ENCODE measurements at places on chromosomes 2 and 18.
A peak's percentile ranks its signal among the peaks of the same experiment; 100 is the strongest.

- no peak for DNase-seq
Observed at GRCh38 chr2:15764683-15765011, 173.0 kb downstream of the DDX1 start.

DNA sequence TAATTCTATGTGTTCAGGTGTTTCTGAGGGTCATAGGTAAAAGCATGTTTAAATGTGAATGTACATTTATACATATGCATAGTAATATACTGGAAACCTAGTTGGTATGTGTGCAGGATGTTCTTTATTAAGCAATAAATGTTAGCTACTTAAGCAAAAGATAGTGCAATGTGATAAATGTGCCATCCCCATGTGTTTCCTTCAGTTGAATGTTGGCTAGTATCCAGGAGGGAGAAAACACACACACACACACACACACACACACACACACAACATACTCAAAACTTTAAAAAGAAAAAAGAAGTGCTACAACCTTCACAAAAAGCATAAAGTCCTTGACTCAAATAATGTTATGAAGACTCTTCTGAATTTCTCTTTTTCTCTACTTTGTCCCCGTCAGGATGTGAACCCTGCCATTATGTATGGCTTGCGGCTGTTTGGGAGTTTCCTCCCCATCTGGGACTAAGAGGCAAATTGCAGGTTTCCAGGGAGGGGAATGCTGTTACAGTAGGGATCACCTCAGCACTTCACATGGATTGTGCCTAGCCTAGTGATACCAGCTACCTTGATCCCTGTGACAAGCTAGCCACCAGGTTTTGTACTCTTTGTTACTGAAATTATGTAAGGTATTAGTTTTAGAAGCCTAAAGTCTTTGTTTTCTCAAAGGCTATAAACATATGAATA lies 82.6 kb downstream of the IKZF2 start:
- DNase-seq: no peak

DNA sequence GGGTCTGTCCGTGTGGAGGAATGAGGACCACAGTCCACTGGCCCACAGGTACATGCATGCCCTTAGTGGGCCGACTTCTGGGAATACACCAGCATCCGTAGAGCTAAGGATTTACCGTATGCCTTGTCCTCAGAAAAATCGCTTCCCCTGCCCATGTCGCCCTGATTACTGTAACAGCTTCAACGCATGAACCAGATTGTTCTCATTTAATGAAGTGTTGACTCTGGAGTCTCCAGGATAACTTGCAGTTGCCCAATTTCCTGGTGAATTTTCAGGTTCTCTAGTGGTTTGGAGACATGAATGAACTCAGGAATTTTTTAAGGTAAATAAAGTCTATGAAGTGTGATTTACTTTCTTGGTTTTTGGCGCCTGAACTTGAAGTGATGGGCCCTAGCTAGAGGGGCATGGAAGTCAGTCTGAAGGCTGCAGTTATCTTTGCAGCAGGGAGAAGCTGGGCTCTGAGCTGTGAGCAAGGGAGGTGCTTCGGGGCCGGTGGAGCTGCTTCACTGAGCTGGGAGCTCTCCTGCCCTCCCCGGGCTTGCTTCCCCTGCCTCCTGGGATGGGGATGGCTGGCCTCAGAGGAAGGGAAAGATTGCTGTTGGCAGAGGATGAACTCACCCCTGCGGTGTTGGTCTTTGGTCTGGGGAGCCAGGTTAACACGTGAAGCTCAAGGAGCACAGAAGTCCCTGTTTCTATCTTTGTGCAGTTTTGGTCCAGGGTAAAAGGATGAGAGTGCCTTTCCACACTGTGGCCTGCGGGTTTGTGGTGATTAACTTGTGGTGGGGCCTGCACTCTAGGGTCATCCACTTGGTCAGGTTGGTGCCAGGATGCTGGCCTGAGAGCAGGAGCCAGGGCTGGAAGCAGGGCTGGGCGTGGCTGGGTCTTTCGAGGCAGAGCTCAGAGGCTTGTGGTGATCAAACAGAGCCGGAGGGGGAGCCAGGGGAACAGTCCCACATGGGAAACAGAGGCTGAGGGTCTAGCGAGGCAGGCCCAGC lies 28.1 kb downstream of the TCF7L1 start:
- DNase-seq: no peak

DNA sequence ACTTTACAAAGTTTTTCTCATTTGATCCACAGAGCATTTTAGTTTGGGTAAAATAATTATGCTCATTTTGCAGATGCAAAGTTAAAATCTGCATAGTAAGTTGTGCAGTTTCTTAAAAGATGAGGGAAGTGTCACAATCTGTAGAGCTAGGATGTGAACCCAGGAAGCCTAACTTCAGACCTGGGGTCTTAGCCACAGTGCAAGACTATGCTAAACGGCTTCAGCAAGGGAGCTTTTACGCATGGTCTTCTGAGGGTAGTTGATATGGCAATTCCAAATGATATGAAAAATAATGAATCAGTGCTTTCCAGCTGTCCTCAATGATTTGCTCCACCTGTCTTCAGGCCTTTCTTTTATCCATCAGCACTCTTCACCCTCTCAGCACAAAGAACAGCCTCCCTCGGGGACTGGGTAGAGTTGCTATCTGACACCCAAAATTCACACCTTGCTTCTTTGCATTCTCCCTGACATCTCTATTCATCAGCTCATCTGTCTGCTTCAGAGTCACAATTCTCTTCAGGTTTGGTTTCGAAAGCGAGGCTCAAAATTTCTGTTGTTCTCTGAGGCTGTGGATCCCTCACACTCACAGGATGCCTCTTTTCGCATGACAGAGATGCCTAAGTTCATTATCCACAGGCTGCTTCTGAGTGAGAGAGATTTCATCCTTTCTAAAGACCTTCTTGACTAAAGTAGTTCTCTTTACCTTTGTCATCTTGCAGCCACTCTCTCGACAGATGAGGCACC lies 302.5 kb downstream of the NRXN1 start:
- no peak for DNase-seq

DNA sequence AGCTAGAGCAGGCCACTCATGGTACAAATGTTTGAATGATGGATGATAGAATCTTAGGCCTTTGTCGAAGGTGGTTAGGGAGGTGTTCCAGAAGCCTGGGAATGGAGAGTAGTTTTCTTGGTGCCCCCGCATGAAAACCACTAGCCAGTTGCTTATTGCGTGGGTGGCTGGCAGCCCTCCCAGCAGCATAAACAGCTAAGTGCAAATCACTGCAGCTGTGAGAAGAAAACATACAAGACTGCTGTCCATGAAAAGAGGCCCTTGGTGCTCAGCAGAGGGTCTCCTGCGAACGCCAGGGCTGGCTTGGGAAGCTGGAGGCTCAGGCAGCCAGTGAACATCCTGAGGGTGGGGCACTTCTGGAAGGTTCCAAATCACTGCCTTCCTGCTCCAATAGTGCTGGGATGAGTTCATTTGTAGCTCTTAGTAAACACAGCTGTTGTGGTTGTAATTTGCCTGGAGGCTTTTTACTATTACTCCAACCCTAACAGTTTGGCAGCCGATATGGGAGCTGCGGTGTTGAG lies 118.8 kb downstream of the MGAT5 start:
- DNase-seq: no peak

GRCh38 chr2:190180313-190181122 lies 118.0 kb upstream of the MSTN start:
- DNase-seq: peak; percentile 62

DNA sequence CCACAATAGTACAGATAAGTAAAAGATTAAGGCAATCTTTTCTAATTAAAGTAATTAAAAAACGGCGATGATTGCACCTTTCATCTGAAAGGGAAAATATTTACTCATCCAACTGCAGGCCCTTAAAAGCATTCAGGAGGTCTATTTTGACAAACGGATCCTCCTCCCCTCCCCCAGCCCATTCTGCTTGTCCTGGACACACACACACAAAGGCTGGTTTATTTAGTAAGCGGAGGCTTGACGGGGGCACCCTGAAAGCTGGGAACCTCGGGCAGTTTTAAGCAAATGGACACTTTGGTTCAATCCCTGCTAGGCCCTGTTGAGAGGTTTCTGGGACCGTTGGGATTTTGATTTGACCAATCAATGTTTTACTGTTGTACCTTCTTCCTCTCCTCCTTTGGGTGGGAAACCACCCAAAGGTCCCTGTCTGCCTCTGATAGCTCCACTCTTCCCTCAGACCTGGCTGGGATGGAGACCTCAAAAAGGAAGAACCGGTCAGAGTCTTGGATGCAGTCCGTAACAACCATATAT lies 135.8 kb upstream of the HAAO start:
- DNase-seq: no peak

DNA sequence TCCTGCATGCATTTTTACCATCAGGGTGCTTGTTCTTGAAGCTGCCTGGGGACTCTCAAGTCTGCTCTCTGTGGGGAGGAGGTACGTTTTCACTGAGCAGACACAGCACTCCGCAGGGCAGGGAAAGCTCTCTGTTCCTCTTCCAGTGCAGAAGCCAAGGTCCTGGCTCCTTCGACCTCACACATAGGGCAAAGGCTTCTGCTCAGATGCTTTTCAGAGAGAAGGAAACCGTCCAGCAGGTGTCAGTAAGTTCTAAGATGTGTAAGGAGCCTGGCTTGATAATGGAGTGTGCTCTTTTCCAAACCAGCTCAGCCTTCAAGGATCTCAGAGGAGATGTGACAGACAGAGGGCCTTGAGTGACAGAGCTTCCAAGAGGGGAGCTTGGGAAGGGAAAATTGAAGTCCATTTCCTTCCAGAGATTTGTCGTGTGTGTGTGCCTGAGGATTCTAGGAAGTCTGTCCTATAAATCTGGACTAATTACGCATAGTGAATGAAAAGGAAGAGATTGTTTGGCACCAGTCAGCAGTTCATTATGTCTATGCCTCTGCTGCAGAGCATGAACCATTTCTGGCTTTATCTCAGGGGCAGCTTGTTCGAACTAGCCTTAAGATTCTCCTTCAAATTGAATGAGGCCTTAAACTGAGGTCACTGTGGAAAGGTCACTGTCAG lies 67.3 kb upstream of the UPP2 start:
- peak; percentile 52 for DNase-seq

DNA sequence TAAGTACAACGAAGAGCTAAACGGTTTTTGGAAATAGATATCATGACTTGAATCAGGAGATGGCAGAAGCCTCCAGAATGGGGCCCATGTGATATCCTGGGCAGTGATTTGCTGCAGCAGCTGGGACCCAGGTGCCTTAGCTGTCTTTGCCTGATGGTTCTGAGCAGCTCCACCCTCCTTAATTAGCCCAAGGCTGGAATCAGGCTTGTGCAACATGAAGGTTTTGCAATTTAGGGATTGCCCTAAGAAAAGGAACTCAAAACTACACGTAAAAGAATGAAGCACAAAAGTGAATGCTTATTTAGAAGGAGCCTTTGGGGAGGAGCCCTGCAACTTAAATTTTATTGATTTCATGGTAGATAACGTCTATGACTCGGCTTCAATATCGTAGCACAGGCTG lies 17.3 kb upstream of the CNDP2 start:
- DNase-seq: no peak

DNA sequence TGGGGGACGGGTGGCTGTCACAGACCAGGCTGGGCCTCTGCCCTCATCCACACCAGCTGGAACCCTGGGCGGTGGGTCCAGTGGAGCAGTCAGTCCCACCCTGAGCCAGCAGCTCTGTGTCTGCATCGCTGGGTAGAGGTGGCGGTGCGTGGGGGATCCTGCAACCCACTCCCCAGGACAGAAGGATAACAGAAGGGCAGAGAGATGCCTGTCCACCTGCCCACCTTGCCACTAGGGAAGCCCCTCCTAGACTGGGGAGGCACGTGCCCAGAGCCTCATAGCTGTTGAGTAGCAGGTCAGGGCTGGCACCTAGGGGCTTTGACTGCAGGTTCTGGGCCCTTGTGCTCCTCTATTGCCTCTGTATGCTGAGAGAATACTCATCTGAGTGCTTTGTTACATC lies 2.4 kb downstream of the ATOH8 start:
- no peak for DNase-seq

GRCh38 chr18:68034296-68034695 lies 517.8 kb upstream of the DSEL start:
- DNase-seq: no peak

- no peak for DNase-seq
Observed at GRCh38 chr2:215728504-215729065, 284.8 kb downstream of the MREG start.

DNA sequence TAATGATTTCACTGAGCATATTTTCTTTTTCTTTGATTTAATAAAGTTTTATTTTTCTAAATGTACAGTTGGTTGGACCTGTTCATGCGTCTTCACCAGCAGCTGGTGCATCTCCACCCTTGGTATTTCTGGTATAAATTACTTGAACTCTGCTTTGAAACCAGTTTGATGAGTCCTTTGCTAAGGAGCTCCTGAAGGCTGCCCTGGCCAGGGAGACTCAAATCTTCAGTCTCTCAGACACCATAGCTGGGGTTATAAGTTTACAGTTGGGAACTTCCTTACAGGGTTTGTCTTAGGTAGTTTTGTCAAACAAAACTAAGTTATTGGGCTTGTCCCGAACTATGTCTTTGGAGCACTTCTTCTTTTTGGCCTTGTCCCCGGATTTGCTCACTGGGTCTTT lies 44.7 kb downstream of the HS1BP3 start:
- DNase-seq: no peak

DNA sequence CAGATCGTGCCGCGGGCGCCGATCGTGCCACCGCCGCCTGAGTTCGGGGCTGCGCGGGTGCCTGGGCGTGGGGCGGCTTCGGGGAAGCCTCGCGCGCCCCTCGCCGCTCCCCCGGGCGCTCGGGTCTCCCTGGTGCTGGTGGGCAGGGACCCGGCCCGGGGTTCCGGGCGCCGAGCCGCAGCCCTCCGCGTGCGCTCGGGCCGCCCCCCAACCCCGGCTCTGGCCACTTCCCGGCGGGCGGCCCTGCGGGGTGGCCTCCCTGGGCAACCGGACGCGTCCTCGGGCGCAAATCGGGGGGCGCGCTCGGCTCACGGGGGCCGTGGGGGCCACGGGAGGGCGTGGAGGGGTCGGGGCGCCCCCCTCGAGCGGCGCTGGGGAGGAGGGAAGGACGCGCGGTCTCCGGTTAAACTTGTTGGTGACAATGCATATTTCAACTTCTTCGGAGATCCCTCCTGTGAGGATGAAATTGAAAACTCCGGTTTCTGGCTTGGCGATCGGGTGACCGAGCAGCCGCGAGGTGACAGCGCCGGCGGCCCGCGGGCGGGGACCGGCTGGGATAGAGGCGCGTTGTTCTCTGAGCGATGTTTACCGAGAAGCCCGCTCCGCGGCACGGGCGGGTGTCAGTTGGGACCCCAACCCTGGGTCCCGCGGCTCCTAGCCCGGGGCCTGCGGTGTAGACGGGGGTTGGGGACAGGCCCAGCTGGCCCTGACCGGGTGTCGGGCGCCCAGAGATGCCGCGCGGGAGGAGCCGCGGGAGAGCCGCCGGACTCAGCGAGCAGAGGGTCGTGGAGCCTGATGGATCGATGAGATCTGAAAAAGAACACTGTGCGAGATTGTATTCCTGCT lies 676 bp downstream of the SH3BP4 start:
- DNase-seq: no peak

DNA sequence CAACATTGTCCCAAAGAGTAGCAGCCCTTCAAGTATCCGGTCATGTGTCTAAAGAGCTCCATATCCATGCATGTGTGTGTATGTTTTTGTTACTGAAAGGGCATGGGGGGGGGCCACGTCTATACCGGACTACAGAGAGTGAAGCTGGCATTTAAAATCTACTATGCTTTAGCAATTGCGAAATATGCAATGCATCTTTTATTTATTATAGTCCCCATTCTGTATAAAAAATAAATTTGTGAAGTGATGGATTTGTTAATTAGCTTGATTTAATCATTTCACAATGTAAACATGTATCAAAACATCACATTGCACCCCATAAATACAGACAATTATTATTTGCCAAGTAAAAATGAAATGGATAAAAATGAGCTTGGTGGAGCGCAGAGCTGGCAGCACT lies 149.4 kb upstream of the ID2 start:
- no peak for DNase-seq

- DNase-seq: no peak
Observed at GRCh38 chr2:61178603-61179545, 16.9 kb downstream of the C2orf74 start.

- DNase-seq: no peak
Observed at GRCh38 chr18:9615280-9615797, 980 bp upstream of the PPP4R1 start.
